RPMI7951 (cell line): ENCODE measurements at places on chromosomes 16 and 17.
A peak's percentile ranks its signal among the peaks of the same experiment; 100 is the strongest.

DNA sequence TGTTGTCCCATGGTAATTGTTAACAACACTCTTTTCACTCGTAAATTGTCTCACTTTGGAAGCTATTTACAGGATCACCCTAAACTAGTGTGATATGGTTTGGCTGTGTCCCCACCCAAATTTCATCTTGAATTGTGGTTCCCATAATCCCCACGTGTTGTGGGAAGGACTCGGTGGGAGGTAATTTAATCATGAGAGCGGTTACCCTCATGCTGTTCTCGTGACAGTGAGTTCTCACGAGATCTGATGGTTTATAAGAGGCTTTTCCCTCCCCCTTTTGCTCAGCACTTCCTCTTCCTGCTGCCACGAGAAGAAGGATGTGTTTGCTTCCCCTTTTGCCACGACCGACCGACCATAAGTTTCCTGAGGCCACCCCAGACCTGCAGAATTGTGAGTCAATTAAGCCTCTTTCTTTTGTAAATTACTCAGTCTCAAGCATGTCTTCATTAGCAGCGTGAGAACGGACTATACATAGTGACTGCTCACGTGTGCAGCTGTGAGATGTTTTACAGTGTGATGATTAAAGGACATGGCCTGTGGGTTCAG is 34.4 kb downstream of the DNAH3 start:
- DNase-seq = peak; percentile 50

GRCh38 chr16:81397879-81398520 is 46.6 kb upstream of the CMIP start:
- DNase-seq = no peak

GRCh38 chr16:84109598-84110335 is 7.0 kb downstream of the MBTPS1 start:
- no peak for DNase-seq

GRCh38 chr17:67648032-67648905 is 69.5 kb upstream of the NOL11 start:
- DNase-seq = no peak

GRCh38 chr16:84199861-84200260 is 8.9 kb downstream of the ADAD2 start:
- DNase-seq = no peak

DNA sequence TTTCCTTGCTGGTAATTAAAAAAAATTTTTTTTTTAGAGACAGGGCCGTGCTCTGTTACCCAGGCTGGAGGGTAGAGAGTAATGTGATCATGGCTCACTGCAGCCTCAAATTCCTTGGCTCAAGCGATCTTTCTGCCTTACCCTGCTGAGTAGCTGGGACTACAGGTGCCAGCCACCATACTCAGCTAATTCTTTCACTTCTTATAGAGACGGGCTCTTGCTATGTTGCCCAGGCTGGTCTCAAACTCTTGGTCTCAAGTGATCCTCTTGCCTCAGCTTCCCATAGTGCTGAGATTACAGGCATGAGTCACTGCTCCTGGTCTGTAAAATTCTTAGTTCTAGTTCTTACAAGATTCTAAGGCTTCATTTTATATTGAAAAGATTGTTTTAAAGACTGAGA is 11.1 kb downstream of the SMIM36 start:
- no peak for DNase-seq

DNA sequence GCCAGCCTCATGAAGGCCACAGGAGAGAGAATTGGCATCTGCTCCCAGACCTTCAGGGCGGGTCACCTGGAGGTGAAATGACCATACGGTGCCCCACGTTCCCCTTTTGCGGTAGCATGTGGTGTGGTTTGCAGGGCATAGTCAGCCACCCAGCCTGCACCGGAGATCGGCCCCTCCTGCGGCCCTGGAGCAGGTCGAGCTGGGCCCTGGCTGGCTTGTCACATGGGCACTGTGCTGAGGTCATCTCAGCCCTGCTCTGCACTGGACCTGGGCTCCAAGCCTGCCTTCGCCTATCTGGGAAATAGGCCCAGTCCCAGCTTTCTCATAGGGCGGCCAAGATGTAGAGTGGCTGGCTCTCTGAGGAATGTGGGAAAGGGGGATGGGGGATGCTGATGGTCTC is 16.2 kb downstream of the GSE1 start:
- DNase-seq = no peak
